ENCODE measurements at places on chromosomes 4 and X.
A peak's percentile ranks its signal among the peaks of the same experiment; 100 is the strongest.

DNA sequence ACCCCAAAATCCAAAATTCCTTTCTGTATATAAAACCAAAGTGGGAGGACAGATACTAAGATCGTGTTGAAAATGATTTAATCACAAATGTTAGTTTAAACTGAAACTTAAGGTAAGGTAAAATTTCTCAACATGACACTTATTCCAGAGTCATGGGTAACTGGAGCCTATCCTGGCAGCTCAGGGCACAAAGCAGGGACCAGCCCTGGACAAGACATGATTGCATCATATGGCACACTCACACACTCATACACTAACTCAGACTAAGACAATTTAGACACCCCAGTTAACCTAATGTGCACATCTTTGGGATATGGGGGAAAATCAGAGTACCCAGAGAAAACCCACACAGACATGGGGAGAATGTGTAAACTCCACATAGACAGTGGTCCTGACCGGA, 244.1 kb upstream of the TEX13A start:
- no peak for DNase-seq

GRCh38 chr4:19399001-19399400, 852.7 kb upstream of the SLIT2 start:
- no peak for DNase-seq

- no peak for DNase-seq
These were observed 2.4 kb upstream of the AFF2 start for GRCh38 chrX:148498067-148498466.

DNA sequence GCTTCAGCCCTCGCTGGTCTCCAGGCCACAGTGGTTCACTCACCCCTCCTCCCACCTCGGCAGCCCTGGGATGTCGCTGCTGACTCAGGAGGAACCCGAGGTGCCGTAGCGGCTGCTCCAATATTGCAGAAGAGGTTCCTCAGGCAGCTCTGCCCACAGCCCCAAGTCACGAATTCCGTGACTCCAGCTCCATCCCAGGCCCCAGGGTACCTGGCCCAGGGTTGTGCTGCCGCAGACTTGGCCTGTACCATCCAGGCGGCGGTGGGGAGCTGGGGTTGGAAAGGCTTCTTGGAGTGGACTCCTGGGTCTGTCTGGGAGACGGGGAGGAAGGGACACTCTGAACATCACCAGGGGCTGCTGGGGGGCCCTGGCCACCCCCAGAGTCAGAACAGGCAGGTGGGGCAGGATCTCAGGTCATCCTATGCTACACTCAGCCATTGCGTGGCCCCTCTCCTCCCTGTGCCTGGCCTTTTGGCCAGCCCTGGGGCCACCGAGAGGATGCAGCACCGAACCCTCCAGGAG, 728 bp upstream of the HGFAC start:
- peak; percentile 20 for DNase-seq

DNA sequence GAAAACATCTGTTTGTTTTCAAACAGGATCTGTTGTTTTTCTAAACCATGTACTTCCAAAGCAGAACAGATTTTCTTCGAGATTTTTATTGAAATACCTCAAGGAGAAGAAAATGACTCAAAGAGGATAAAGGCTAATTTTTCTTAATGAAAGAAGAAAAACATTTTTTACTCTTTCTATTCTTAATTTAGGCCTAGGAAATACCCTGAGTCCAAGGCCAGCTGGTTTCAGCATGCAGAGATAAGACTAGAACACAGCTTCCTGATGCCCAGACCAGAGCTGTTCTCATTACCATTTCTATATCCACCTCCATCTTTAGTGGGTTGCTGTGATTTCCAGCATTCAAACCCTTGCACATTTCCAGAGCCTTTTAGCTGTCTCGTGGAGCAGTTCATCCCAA, 18.3 kb downstream of the GAB1 start:
- no peak for DNase-seq

GRCh38 chrX:124028182-124028581, 66.7 kb downstream of the STAG2 start:
- no peak for DNase-seq

GRCh38 chr4:77473509-77473908, 132.1 kb upstream of the CXCL13 start:
- no peak for DNase-seq

GRCh38 chr4:80489798-80490197, 154.3 kb downstream of the CFAP299 start:
- no peak for DNase-seq

Data from T1000 (cell line).